ENCODE measurements at places on chromosomes 4 and X.

DNA sequence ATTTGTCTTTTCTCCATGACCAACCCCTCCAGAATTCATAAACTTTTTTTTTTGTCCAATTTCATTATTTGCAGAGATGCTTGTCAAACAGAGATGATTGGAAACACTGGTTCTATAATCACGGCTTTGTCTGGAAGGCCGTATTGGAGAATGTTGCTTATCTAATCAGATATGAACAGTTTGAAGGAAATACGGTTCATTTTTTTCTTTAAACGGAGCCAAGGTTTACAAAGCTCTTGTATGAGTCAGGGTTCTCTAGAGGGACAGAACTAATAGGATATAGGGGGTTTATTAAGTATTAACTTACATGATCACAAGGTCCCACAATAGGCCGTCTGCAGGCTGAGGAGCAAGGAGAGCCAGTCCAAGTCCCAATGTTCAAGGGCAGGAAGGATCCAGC lies 1415.8 kb downstream of the C4orf33 start:
- DNase-seq = no peak

DNA sequence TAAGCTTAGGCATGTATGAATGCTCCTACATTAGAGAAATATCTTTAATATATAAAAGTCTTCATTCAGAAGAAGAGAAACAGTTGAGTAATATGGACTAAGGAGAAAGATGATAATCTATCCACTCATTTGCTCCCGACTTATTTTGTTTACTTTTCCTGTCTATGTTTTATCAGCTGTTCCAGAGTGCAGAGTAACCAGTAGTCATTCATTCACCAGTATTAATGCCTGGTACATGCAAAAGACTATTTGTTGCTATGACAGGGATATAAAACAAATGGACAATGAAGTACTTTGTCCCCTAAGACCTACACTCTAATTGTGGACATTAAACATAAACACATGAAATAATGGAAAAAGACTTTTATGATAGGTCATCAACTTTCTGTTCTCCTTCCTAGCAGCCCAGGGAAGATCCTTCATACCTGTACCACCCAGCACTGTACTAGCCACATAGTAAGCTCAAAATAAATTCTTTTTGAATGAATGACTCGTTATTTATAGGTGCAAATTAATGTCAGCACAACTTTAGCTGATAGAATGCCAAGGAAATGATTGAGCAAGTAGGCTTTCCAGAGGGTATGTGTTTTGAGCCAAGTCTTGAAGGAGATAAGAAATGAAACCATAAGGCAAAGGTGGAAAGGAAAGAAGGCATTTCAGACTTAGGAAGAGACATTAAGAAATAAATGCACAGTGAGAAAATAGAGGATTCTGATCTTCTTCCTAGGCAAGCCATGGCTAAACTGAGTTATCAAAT lies 45.0 kb upstream of the IL13RA1 start:
- no peak for DNase-seq

- DNase-seq = no peak
Measured at GRCh38 chrX:103550415-103551051, 31.2 kb upstream of the RAB40A start.

DNA sequence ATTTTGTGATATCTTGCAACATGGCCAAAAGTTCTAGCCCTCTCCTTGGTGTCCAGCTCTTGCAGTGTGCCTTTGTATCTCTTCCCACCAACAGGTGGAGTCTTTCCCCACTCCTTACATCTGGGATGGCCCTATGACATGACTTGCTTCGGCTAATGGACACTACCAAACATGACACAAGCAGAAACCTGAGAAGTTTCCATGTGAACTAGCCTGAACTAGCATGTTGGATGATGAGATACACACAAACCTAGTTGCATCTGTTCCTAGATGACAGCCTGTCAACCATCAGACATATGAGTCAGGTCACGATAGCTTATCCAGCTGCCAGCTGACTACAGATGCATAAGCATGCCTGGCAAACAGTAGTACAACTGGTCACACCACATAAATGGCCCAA lies 207.5 kb upstream of the FTHL17 start:
- no peak for DNase-seq

DNA sequence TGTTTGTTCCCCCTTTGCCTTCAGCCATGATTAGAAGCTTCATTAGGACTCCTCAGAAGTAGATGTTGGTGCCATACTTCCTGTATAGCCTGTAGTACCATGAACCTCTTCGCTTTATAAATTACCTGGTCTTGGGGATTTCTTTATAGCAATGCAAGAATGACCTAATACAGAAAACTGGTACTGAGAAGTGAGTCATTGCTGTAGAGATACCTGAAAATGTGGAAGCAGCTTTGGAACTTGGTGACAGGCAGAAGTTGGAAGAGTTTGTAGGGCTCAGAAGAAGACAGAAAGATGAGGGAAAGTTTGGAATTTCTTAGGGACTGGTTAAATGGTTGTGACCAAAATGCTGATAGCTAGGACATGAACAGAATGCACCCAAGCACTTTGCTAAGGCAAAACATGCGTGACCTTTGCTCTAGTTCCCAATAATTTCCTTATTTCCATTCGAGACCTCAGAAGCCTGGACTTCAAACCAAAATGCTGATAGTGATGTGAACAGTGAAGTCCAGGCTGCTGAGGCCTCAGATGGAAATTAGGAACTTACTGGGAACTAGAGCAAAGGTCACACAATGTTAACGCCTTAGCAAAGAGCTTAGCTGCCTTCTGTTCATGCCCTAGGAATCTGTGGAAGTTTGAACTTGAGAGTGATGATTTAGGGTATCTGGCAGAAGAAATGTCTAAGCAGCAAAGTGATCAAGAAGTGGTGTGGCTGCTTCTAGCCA lies 3.0 kb upstream of the USP46 start:
- DNase-seq = no peak

DNA sequence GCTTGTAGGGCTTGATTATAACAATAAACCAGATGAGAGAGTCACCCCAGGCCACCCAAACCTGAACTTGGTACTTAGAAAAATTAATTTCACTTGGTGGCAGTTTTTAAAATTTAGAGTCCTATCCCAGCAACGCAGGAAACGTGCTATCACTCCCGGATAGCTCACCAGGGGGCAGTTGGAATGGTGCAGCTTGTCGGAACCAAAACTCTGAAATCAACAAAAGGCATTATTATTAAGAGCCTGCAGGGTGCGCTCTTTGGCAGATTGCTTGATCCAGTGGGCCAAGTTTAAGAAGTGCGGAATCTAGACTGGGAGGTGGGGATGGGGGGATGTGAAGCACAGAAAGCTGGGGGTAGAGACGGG lies 2.4 kb downstream of the FRAS1 start:
- peak; percentile 68 for DNase-seq

- DNase-seq = no peak
Measured at GRCh38 chr4:38163216-38164006, 203.2 kb downstream of the PTTG2 start.

DNA sequence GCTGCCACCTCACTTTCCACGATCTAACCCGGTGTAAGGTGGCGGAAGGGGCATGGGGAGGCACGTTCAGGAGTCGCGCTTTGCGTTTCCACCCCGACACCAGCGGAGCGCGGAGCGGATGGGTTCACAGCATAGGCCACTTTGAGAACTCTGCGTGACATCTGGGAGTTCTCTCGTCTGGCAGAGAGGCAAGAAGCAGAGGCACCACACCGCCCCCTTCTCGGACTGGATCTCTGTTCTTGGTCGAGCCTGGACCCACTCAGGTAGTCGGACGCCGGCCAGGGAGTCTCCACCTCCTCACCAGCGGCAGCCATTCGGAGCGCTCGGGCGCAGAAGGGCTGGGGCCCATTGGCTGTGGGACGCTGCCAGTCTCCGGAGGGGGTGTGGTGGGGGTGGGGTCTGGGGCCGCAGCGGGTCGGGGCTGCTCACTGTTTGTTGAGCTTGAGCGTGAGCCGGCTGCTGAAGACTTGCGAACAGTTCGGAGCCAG lies at the start of gene DACH2:
DACH2 (plus strand) TSS at position 428 of the 488 bp plus-strand sequence.
- peak; percentile 53 for DNase-seq

GRCh38 chr4:38684271-38684670 lies 20.3 kb downstream of the KLF3 start:
- DNase-seq = no peak
